Kidney glomerular epithelial cell (primary cell): ENCODE measurements at places on chromosomes 6 and 20.
A peak's percentile ranks its signal among the peaks of the same experiment; 100 is the strongest.

DNA sequence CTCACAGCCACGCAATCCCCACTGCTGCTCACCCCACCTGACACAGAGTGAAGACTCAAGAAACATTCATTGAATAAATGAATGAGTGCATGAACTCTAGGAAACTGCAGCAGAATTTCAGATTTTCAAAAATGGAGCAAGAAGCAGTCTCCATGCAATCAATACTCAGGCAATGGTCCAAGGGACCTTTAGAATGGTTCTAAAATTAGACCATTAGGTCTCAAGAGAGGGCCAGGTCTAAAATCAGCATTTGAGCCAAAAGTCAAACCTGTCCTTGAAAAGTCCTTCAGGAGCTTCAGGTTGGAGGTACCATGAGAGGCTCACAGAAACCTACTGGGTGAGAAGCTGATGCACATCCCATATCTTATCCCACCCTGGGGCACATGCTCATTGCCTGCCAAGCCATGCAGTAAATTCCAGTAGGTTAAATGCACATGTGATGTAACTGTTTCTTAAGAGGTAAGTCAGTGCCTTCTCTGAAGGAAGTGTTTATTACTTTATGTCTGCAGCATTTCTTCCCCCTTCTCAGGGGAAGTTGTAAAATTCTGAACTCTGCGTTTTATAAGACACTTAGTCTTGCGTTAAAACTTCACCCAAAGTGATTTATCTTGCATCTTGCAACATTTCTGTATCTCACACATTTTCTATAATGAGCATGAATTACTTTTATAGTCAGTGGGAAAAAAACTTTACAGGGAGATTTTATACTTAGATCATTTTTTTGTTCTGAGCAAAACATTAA is 126.6 kb downstream of the ADAT2 start:
- DNase-seq: no peak

GRCh38 chr6:25608558-25609174 is 43.3 kb upstream of the SCGN start:
- no peak for DNase-seq

DNA sequence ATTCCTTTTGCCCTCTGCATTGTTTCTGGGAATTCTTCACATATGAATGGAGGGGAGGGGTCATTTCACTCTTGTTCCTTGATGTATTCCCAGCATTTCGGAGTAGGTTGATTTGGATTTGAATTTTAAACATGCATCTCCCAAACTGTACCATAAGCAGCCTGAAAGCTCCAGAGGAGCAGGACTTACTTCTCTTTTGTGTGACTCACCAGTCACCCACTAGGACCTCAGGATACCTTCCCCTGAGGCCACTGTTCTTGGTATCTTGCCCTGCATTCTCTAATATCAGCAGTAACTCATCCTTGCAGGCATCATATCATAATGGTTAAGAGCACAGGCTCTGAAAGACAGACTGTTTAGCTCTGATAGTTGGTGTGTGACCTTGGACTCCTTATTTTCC is 703 bp downstream of the MRPL2 start:
- DNase-seq: no peak

- DNase-seq: no peak
Measured at GRCh38 chr20:32017711-32018251, 7.5 kb downstream of the CCM2L start.

- DNase-seq: no peak
Measured at GRCh38 chr20:33875055-33875454, 63.9 kb downstream of the CHMP4B start.

DNA sequence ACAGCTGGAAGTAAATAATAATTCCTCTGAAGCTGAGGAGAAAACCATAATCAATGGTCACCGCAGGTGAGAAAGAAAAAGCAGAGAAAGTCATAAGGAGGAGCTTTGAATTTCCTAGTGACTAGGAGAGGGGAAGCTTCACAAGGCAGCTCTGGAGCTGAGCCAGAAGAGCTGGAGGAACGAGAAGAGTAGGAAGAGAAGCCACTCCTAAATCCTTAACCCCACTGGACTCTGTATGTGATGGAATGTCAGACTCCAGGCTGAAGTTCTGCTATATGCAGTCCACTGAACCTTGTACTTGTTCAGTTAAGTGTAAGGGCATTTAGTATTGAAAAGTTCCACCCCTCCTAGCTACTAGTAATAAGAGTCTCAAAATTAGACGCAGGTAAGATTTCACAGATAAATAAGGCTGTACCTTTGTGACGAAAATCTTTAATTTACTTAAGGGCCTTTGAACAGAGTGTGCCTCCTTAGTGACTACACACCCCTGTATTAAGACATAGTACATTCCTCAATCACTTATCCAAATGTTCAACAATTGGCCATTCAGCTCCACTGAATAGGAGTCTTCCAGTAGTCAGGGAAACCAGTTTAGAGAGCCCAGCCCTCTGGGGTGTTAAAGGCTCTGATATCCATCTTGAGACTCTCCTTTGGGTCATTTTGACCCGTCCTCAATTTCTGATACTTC is 71.4 kb upstream of the UFL1 start:
- DNase-seq: no peak

- no peak for DNase-seq
Measured at GRCh38 chr6:33248643-33248931, 23.1 kb downstream of the VPS52 start.

- DNase-seq: peak; percentile 96
Measured at GRCh38 chr20:41003143-41003935, 25.3 kb upstream of the TOP1 start.

DNA sequence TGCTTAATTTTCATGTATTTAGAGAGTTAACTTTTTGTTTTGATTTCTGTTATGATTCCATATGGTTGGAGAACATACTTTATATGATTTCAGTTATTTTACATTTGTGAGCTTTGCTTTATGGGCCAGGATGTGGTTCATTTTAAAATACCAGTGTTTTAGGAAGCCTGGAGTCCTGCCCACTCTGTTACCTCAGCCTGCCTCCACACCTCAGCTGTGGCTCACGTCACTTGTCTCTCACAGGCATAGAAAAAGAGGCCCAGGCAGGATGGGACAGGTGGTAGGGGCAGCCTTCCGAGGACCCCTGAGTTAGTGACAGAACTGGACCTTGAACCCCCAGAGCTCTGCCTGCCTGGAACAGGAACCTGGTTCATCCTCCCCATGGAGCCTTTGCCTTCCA is 16.0 kb downstream of the PSMF1 start:
- DNase-seq: no peak

DNA sequence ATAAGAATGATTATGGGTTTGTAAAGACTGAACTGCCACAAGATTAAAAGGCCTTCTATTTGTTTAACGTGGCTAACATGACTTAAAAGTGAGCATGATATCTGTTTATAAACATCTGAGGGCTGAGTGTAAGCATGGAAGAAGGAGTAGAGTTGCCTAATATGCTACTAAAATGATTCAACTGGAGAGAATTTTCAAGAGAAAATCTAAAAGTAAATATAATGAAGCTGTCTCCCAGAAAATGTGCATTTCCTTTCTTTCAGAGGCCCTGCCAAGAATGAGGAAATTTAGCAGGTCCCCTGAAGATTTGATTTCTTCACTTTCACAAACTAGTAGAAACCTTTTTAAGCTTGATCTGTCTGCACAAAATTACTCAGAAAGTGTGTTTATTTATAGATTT is 4.2 kb upstream of the EYA4 start:
- DNase-seq: no peak

DNA sequence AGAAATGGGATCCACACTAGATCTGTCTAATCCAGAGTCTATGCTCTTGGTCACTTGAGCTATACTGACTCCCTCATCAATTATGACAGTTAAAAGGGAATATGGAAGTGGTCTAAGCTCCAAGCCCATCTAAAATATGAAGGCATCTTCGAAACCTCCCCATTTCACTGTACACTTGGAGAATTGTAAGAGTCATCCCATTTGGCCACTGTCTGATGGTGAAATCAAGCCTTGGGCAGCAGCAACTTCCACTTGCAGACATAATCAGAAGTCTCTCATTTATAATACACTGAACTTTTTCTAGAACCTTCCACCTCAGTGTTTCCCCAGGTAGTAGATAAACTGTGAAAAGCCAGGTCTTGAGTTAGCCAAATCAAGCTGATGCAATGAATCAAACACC is 26.3 kb upstream of the UBR2 start:
- DNase-seq: no peak

GRCh38 chr20:1360094-1360846 is 31.3 kb upstream of the SDCBP2 start:
- DNase-seq: no peak

DNA sequence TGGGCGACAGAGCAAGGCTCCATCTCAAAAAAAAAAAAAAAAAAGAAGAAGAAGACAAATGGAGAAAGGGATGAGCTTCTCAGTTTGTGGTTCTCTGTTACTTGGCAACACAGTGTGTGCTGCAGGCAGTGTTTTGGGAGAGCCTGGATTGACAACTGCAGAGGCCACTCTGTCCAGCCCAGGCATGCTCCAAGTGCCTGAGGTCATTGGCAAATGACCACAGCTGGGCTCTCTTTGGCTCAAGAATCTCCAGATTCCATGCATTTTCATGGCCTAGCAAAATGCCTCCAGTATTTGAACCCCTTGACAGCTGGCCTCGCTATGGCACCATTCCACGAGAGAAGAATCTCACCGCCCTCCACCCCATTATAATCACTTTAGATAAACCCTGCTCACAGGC is 126.2 kb downstream of the ANKRD60 start:
- no peak for DNase-seq

GRCh38 chr6:122130026-122130348 is 269.5 kb upstream of the HSF2 start:
- no peak for DNase-seq

DNA sequence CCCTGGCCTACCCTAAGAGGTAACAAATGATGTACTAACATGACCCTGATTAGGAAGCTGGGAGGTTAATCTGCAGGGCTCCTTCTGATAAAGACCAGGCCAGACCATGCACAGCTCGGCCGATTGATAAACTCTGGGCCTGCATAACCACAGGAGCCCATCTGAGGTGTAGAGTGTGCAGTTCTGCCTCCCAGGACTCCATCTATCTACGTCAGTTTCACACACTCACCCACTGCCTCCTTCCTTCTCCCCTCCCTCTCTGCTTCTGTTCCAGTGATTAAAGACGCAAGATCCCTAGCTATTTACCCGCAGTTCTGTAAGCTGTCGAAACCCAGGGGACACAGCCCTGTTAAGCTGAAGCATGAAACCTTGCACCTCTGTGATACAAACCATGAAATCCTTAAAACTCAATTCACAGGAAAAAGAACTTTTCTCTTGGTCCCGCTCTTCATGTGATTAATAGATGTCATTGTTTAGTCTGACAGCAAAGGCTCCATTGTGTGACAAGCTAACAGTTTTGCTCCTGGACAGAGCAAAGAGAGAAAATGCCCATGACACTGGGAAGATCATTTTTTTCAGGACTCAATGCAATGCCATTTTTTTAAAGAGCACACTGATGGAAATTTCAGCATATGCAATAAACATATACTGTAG is 470.6 kb downstream of the MAFB start:
- DNase-seq: no peak

DNA sequence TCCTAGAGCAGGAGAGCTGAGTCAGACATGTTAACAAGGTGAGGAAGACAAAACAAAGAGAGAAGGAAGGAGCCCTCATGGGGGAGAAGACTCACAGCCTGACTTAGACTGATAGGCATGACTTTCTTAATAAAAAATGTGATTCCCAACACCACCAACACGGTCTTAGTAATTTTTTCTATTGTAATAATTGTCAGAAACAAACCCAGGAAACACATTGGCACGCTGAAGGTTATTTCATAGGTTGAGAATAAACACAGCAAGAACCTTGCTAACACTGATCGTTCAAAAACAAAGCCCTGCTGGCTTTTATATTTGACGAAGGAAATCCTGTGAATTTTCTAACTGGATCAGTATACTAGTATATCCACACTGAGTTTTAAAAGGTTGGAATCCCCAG is 286.8 kb downstream of the HACE1 start:
- DNase-seq: peak; percentile 12

DNA sequence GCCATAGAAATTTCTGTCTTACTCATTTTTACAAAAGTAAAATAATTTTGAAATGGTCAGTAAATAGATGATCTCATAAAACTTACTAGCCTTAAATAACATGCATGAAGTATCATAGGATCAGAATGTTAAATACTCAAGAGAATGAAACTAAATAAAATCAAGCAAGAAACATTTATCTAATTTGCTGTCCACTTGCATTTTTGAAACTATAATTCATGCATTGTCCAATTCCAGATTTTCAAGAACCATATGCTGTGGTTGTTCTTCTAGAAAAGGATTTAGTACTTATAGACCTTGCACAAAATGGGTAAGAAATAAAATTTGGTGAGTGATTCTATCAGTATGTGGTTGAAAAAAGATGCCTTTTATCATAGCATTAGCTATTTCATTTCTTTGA is 107.0 kb downstream of the STXBP5 start:
- DNase-seq: no peak

GRCh38 chr6:107228754-107229153 is 113.4 kb upstream of the BEND3 start:
- no peak for DNase-seq

GRCh38 chr6:19465256-19465655 is 371.9 kb upstream of the ID4 start:
- no peak for DNase-seq

GRCh38 chr20:19423900-19424620 is 211.6 kb downstream of the SLC24A3 start:
- no peak for DNase-seq

- DNase-seq: no peak
Measured at GRCh38 chr6:134056046-134056445, 3.6 kb upstream of the SLC2A12 start.

- no peak for DNase-seq
Measured at GRCh38 chr6:136213012-136213539, 37.0 kb downstream of the MTFR2 start.

- DNase-seq: no peak
Measured at GRCh38 chr20:47306095-47306494, 50.4 kb downstream of the ZMYND8 start.

- no peak for DNase-seq
Measured at GRCh38 chr20:2696646-2697045, 4.1 kb downstream of the EBF4 start.

DNA sequence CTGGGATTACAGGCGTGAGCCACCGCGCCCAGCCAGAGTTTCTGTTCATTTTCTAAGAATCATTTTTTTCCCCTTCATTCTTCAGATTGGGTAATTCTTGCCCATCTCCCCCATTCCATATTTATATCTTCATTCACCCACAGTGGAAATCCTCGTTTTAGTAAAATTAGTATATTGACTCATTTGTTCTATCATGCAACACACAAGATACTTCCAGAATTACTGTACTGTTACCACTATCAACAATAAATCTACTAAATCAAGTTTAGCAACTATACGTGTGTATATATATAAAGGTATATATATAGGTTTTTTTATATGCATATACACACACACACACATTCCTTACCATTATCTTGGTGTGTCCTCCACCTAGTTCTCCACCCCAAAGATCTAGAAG is 41.2 kb upstream of the KCNG1 start:
- DNase-seq: no peak

- no peak for DNase-seq
Measured at GRCh38 chr6:14280766-14281293, 163.3 kb downstream of the CD83 start.

DNA sequence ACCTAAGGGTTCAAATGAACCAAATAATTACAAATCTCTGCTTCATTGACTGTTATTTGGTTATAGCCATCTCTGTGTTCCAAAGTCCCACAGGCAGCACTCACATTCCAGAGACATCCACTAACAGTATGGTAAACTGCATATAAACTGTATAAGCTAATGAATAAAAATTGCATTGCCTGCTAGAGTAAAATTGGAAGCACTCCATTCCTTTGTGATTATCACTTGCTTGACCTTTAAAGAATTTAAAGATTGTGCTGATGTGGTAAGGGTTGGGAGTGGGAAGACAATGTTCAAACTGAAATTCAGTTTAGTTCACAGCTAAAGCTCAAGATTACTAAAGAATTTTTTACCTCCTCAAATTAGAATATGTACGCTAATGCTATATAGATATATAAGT is 31.0 kb upstream of the OSTM1 start:
- no peak for DNase-seq
